ENCODE measurements at places on chromosomes 11 and 22.

DNA sequence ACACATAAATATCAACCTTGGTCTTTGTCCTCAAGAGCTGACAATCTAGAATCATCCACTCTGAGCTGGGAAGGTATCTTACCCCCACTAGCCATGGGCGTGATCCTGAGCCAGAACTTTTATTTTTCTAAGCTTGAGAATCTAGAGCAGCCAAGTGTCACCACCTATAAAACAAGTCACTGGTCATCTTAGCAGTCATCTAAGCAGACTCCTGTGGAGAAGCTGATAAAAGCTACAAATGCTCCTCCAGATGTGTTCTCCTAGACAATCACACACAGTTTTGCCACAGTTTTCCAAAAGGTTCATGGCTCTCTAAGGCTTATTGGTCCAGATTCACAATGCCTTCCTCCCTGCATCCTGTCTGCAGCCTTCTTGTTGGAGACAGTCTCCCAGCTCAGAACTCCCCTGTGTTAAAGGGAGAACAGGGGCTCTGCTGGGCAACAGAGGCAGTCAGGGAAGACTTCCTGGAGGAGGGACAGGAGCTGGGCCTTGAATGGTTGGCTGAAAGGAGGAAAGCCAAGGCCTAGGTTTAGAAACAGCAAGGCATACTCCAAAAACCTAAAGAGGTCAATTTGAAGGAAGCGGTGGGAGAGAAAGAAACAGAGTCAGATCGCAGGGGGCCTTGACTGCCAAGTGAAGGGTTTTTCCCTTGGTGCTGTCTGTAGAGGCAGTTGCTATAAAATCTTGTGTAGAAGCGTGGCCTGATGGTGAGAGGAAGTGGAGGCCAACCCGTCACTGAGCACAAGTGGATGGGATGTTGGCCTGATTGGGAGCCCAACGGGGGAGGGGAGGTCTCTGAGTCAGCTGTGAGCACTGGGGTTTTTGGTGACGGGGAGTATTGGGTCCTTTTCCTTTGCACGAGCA, 42.0 kb downstream of the ALX4 start:
- H3K36me3 ChIP-seq: no peaks in the 10 kb centered on the region
- H3K27ac ChIP-seq: no peak overlapping the region
- no peak overlapping the region for H3K4me3 ChIP-seq

DNA sequence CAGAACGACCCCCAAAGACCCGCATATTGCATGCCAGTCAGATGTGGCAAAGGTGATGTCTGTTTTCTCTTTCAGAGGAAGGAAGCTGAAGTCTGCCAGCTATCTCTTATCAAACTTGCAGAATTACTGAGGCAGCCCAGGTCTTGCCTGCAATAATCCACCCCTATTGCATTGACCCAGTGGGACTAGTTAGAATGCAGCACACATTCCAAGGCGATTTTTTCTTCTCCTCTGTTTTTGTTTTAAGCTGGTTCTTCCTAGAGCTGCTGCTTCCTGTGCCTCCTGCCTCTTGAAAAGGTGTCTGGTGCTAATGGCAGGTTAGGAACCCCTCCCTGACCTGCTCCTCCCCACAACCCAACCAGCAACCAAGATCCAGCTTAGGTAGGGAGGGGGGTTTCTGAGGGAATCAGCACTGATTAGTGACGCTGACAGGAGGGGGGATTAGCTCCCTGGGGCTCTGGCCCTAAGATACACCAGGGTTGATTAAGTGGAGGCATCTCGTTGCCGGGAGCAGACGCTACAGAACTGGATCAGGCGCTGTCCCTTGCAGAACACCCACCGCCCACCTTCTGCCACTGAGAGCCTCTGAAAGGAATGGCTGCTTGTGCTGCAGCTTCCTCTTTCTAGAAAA, 2.8 kb downstream of the NTM start:
- H3K4me3 ChIP-seq: no peak overlapping the region
- no peak overlapping the region for H3K27ac ChIP-seq
- no peak for DNase-seq
- H3K27me3 ChIP-seq: peaks cover 13% of the 10 kb centered on the region

DNA sequence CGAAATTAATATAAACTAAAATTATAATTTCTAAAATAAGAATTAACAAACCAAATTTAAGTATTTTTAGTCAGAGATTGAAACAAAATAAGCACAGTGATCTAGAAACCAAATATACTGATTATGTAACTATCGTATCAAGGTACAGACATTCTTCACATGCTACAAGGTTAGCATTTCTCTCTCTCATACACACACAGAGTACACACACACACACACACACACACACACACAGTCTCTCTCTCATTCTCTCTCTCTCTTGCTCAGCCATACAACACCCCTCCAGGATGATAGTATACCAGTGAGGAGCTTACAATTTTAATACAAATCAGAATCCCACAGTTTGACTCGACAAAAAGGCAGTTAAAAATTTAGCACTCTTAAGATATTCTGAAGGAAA, 66.0 kb downstream of the RDX start:
- no peak overlapping the region for H3K27ac ChIP-seq
- DNase-seq: no peak
- H3K4me3 ChIP-seq: no peak overlapping the region
- H3K4me1 ChIP-seq: no peaks in the 10 kb centered on the region
- peaks cover 18% of the 10 kb centered on the region for H3K36me3 ChIP-seq

DNA sequence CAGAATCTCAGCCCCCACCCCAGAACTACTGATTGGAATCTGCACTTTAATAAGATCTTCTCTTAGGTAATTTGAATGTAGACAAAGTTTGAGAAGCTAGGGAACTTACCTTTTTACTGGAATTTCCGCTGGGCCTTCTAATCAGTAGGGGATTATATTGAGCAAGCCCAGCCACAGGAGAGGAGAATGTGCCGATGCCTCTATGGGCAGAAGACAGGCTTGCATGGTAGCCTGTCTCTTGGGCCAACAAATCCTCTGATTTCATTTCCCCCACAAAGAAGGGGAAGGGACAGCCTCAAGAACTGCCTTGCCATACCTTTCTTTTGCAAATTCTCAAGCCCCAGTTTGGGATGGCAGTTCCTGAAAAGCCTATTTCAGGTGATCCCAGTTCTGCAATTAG, 163.4 kb upstream of the BDNF start:
- no peaks in the 10 kb centered on the region for H3K36me3 ChIP-seq
- no peak overlapping the region for H3K27ac ChIP-seq
- DNase-seq: no peak
- H3K4me1 ChIP-seq: peaks cover 2% of the 10 kb centered on the region
- no peak overlapping the region for H3K4me3 ChIP-seq

DNA sequence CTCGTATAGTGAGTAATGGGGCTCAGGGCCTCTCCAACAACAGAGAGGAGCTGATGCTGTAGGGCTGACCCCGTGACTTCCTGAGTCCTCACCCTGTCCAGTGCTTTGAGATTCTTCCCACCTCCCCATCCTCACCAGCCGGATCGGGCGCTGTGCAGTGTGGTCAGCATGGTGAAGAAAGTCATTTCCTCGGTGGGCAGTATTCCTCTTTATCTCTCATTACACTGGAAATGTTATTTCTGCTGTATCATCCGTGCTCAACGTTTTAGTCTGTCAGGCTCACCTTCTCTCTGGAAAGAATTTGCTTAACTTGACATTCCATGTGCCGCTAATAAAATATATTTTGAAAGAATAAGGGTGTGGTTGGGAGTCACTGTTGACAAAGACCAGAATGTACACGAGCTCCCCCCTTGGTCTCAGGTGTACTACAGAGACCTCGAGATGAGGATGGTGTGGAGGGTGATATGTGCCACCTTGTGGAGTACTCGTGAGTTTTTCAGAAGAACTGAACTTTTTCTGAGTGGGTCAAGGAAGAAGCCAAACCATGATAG, 25.7 kb upstream of the SCGB1A1 start:
- H3K27ac ChIP-seq: no peak overlapping the region
- DNase-seq: no peak
- peaks cover 10% of the 10 kb centered on the region for H3K27me3 ChIP-seq
- H3K4me1 ChIP-seq: peaks cover 10% of the 10 kb centered on the region
- H3K4me3 ChIP-seq: no peak overlapping the region

GRCh38 chr11:93389737-93390136, 59.2 kb downstream of the DEUP1 start:
- no peaks in the 10 kb centered on the region for H3K4me1 ChIP-seq
- DNase-seq: no peak
- H3K27ac ChIP-seq: no peak overlapping the region
- no peak overlapping the region for H3K4me3 ChIP-seq
- H3K36me3 ChIP-seq: no peaks in the 10 kb centered on the region

GRCh38 chr11:110867951-110868350, 155.7 kb upstream of the ARHGAP20 start:
- H3K36me3 ChIP-seq: no peaks in the 10 kb centered on the region
- H3K4me1 ChIP-seq: no peaks in the 10 kb centered on the region
- no peak overlapping the region for H3K4me3 ChIP-seq
- no peak for DNase-seq

DNA sequence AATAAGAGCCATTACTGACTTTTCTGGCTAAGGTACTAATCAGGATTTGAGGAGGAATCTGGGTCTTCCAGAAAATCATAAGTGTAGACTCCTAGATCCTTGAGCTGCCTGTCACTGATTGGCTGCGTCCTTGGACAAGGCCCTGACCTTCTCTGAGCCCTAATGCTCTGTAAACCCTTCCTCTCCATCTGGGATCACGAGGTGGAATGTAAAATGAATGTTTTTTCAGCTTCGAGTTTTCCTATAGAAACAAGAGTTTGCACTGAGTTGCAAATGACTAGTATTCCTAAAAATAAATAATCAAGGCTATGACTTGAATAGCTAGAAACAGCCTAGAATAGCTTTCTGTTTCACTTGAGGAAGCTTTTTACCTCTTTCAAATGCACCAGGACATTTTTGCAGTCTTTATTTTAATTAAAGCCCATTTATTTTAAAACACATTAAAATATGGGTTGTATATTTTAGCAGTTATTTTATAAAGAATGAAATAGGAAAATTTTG, 1.1 kb upstream of the DIXDC1 start:
- DNase-seq: peak; percentile 46
- peak overlapping the region; percentile 84 for H3K4me3 ChIP-seq
- peak overlapping the region; percentile 75 for H3K27ac ChIP-seq
- H3K27me3 ChIP-seq: no peaks in the 10 kb centered on the region
- peaks cover 32% of the 10 kb centered on the region for H3K4me1 ChIP-seq
- no peaks in the 10 kb centered on the region for H3K36me3 ChIP-seq

- no peaks in the 10 kb centered on the region for H3K27me3 ChIP-seq
- H3K4me3 ChIP-seq: no peak overlapping the region
- no peaks in the 10 kb centered on the region for H3K4me1 ChIP-seq
- DNase-seq: no peak
- H3K36me3 ChIP-seq: no peaks in the 10 kb centered on the region
- H3K27ac ChIP-seq: no peak overlapping the region
These were observed 327.7 kb downstream of the DLG2 start for GRCh38 chr11:85299258-85299942.

GRCh38 chr11:95337972-95338429, 107.0 kb upstream of the SESN3 start:
- peaks cover 10% of the 10 kb centered on the region for H3K4me1 ChIP-seq
- no peaks in the 10 kb centered on the region for H3K27me3 ChIP-seq
- H3K4me3 ChIP-seq: no peak overlapping the region
- DNase-seq: no peak

DNA sequence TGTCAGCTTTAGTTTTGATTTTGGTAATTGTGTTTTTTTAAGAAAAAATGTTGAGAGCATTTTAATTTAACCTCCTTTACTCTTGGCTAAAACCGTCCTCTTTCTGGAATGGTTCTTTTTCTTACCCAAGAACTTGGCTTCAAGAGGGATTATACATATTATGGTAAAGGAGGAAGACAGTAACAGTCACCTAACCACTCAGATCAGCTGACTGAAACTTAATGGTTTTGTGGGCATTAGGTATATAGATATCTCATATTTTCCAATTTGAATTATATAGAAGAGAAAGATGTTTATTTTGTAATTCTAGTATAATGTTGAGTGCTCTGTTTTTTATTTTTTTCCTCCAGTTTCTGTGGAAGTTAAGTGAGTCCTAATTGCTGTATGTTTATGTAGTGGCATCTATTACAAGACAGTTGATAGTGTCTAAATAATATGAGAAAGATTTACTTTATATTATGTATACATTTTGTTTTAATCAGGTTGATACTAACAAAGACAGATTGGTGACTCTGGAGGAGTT, 36.6 kb upstream of the NCR3LG1 start:
- H3K4me1 ChIP-seq: peaks cover 10% of the 10 kb centered on the region
- H3K27ac ChIP-seq: peak overlapping the region; percentile 77
- no peak for DNase-seq
- no peaks in the 10 kb centered on the region for H3K27me3 ChIP-seq
- H3K36me3 ChIP-seq: peaks cover 6% of the 10 kb centered on the region

DNA sequence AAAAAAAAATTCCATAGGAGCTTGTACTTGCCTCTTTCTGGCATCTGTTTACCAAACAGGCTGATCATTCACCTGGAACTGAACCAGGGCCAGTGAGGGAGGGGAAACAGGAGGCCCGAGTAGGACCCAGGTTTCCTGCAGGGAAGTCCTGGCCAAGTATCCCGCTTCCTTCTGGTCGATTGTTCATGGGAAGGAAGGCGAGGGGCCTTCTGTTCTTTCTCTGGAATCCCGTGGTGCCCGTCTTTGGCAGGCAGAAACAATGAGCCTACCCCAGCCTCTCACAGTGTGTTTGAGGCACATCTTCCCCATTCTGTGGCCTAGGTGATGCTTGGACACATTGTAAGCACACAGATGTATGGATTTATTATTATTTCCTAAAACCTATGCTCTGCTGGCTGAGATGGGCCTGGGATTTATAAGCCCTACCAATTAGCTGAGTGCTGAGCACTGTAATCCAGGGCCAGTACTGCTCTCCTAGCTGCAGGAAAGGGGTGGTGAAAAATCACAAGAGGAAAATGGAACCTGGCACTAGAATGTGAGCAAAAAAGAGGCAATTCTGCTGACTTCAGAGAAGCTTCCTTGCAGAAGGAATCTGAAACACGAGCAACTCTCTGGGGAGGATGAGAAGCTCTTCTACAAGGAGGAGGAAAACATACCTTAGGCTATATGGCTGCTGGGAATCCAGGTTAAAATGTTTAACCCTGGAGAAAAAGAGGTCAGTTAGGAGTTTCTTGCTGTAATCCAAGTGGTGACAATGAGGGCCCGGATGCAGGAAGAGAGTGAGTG, 53.5 kb downstream of the PRR5L start:
- peaks cover 2% of the 10 kb centered on the region for H3K4me1 ChIP-seq
- H3K27ac ChIP-seq: no peak overlapping the region
- DNase-seq: no peak
- H3K4me3 ChIP-seq: no peak overlapping the region
- H3K27me3 ChIP-seq: peaks cover 16% of the 10 kb centered on the region

DNA sequence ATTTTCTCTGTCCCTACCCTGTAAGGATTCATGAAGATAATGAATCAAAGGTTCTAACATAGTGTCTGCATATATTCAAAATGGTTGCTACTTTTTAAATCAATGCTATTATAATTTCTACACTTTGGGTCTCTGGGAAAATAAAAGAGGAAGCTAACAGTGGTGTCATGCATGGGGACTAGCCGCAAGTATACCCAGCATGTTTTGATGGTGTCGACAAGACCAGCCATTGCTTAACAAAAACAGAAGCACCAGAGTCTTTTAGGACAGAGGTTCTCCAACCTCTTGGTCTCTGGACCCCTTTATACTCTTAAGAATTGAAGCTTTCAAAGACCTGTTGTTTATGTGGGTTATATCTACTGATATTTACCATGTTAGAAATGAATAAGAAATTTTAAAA, 37.8 kb downstream of the RNF141 start:
- peaks cover 63% of the 10 kb centered on the region for H3K36me3 ChIP-seq
- H3K27me3 ChIP-seq: no peaks in the 10 kb centered on the region
- no peak overlapping the region for H3K4me3 ChIP-seq
- H3K27ac ChIP-seq: no peak overlapping the region
- no peaks in the 10 kb centered on the region for H3K4me1 ChIP-seq
- DNase-seq: no peak

Measured in IMR-90 (cell line).